Astrocyte (in vitro differentiated cells and primary cell): ENCODE measurements at places on chromosomes 2 and 18. TPM values are rescaled to one million over a fixed set of nuclear protein-coding genes. Genes with fewer than 3 reads are reported as not detected.

The NEURL3 gene
- 0.34 and 0.38 TPM in 2 replicates for total RNA-seq

The CXCR1 gene
- not detected in 2 replicates for total RNA-seq

The ERBB4 gene
- 0.72 and 1.2 TPM in 2 replicates for total RNA-seq

GRCh38 chr2:47656715-47657600 lies 126.0 kb upstream of the MSH6 start:
- DNase-seq, result peak; percentile 47

DNA sequence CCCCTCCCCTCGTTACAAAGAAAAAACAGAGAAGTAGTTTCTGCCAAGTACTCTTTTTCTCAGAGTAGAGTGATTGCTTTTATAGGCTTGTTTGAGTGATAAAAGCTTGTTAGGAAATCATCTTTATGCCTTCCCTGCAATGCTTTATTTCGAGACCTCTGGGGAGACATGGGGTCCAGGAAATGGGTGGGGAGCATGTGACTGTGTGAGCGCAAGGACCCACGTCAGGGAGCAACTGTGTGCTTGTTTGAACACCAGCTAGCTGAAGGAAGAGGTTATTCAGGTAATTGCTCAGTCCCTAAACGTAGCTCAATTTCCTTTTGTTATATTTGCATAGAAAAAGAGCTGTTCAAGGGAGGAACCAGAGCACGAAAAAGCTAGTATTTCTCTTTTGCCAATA lies 187.3 kb downstream of the FAM210A start:
- no peak for DNase-seq

DNA sequence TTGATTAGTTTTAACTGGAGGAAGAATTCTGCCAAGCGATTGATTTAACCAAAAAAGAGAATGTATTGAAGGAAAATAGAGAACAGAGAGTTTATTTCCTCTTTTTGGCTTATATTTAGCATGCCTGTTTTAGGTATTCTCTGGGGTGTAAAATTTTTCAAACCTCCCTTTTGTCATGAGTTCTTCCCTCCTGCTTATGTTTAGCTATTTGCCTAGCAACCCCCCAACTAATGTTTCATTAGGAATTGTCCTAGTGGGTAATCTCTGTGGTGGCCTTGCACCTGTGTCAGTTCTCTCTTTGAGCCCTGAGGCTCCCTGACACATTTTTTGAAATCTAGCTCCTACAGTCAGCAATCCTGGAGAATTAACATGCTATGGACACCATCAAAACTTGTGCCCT lies 12.5 kb upstream of the REG1B start:
- no peak for DNase-seq

- peak; percentile 32 for DNase-seq
Observed at GRCh38 chr18:57759650-57760049, 43.5 kb downstream of the ATP8B1 start.
